ENCODE measurements at places on chromosomes 2 and 18. TPM values are rescaled to one million over a fixed set of nuclear protein-coding genes. Genes with fewer than 3 reads are reported as not detected.

GRCh38 chr2:44389895-44390294 lies 28.1 kb downstream of the CAMKMT start:
- no peak overlapping the region for H3K4me3 ChIP-seq
- peaks cover 20% of the 10 kb centered on the region for H3K4me1 ChIP-seq
- DNase-seq: no peak
- H3K36me3 ChIP-seq: peaks cover 6% of the 10 kb centered on the region

Gene COBLL1
- 0.36 TPM for total RNA-seq

Gene PCARE
- not detected for total RNA-seq

Gene LYG2
- total RNA-seq: not detected

DNA sequence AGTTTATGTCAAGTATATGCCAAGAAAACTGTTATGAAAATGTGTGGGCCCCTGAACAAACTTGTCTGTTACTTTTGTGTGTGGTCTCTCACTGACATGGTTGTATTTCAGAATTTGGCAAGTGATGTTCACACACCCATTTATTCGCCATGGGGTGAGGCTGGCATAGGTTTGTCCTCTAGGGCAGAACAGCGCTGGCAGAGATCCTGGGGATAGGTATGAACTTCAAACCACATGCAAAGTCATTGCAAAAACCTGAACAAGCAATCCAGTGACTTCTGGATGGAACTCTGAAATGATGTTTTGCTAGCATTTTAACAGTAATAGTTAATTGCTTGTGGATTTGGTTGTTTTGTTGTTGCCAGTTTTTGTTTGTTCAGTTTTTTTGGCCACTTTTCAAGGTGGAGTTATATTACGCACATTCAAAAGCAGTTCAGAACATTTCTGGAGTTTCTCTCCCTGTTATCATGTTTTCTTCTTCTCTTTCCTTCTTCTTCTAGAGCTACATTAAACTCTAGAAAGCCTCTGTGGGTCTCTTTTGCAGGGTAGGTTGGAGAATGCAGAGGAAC lies 78.5 kb downstream of the MDH1 start:
- H3K4me1 ChIP-seq: no peaks in the 10 kb centered on the region
- DNase-seq: no peak

Gene CRYGC
- not detected for total RNA-seq

- H3K27me3 ChIP-seq: no peaks in the 10 kb centered on the region
- H3K4me1 ChIP-seq: no peaks in the 10 kb centered on the region
- H3K36me3 ChIP-seq: no peaks in the 10 kb centered on the region
- no peak overlapping the region for H3K27ac ChIP-seq
- no peak for DNase-seq
These were observed 823.1 kb downstream of the EPHA4 start for GRCh38 chr2:220748875-220749479.

Gene C2orf80
- not detected for total RNA-seq

DNA sequence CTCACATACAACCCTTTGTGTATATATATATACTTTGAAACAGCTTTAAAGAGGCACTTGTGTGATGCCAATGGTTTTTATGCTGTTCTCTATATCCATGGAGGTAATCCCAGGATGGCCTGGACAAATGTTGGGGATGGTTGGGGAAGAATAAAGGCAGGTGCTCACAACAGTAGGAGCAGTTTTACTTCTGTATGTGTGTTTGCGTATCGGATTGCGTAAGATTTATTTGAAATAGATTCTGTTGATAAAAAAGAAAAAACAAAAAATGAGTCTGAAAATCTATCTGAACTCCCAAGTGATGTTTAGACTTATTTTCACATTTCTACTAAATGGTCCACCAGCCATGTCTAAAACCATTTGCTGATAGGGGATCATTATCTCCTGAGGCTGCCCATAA lies 29.3 kb downstream of the MRPL19 start:
- H3K4me1 ChIP-seq: peaks cover 7% of the 10 kb centered on the region
- no peak overlapping the region for H3K27ac ChIP-seq
- no peak for DNase-seq
- H3K36me3 ChIP-seq: peaks cover 35% of the 10 kb centered on the region
- no peaks in the 10 kb centered on the region for H3K27me3 ChIP-seq

DNA sequence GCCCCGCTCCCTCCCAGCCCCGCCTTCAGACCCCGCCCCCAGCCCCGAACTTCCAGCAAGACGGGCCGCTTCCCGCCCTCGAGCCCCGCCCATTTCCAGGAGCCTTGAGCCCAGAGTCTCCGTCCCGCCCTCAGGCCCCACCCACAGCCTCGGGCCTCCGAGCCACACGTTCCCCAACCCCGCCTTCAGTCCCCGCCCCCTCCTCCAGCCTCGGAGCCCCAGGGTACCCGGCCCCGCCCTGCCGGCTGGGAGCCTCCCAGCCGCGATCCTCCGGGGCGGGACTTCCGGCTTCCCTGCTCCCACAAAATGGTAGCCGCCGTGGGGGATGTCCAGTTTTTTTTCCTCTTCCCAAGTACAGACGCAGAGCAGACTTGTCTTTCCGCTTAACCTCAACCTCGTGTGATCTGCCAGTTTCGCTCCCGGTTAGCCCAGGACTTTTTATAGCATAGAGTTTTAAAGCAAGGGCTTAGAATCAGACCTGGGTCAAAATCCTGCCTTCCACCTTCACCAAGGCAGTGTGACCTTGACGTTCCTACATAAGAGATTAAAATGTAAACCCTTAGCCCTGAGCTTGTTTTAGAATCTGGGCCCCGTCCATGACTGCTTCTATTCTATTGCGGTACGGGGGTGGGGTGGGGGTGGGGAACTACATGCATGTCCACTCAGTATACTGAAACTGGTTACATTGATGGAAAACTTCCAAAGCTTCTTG lies 435 bp upstream of the GPR155 start:
- peaks cover 51% of the 10 kb centered on the region for H3K4me1 ChIP-seq
- H3K27me3 ChIP-seq: no peaks in the 10 kb centered on the region
- peak overlapping the region; percentile 92 for H3K27ac ChIP-seq
- DNase-seq: peak; percentile 100
- peak overlapping the region; percentile 95 for H3K4me3 ChIP-seq

DNA sequence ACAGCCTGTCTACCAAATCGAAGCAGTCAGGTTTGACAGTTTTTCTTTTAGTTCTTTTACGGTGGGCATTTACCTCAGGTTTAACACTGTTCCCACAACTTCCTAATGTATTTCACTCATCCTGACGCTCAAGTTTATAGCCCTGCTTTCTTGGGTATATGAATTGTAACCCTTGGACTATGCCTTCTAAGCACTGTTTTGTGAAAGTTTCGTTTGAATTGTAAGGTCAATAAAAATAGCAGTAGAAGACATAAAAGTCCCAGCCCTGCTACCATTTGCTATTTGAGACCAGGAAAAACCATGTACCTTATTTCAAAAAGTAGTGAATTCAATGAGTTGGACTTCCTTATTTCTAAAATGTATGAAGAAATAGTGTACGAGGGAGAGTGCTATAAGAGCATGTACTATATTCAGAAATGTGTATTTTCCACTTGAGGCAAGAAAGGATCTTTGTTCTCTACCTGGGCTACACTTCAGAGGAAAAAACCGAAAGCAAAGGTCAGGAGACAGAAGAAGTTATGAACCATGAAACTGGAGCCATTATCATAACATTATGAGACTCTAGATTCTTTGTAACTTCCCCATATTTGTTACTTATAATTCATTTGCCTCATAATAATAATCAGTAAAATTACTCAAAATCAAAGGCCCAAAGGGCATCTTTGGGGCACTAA lies 1.9 kb upstream of the ZC3H15 start:
- peaks cover 42% of the 10 kb centered on the region for H3K4me1 ChIP-seq
- H3K27me3 ChIP-seq: no peaks in the 10 kb centered on the region
- DNase-seq: no peak
- H3K27ac ChIP-seq: peak overlapping the region; percentile 49
- peaks cover 22% of the 10 kb centered on the region for H3K36me3 ChIP-seq

Gene LRRC30
- not detected for total RNA-seq

DNA sequence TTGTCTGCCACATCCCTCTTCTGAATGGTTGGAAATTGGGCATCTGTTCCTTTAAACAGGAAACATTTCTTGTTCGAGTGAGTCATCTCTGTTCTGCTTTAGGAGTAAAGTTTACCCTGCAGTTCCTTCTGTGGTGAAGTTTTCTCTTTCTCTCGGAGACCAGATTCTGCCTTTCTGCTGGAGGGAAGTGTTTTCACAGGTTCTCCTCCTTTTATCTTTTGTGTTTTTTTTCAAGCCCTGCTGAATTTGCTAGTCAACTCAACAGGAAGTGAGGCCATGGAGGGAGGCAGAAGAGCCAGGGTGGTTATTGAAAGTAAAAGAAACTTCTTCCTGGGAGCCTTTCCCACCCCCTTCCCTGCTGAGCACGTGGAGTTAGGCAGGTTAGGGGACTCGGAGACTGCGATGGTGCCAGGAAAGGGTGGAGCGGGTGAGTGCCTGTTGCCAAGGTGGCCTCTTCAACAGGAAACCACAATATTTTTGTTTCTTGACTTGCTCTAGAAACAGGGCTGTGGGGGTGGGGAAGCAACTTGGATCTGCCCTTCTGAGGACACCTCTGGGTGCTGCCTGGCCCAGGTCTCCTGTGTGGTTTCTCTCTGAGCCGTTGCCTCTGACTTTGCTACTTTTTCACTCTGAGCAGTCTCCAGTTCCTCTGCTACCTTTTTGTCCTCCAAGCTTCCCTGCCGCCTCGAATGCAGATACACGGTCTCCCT lies 2.2 kb upstream of the CASP8 start:
- peaks cover 74% of the 10 kb centered on the region for H3K4me1 ChIP-seq
- peaks cover 33% of the 10 kb centered on the region for H3K36me3 ChIP-seq
- no peaks in the 10 kb centered on the region for H3K27me3 ChIP-seq
- DNase-seq: peak; percentile 98
- peak overlapping the region; percentile 98 for H3K27ac ChIP-seq

- H3K27me3 ChIP-seq: no peaks in the 10 kb centered on the region
- no peak overlapping the region for H3K27ac ChIP-seq
- H3K36me3 ChIP-seq: peaks cover 5% of the 10 kb centered on the region
- H3K4me3 ChIP-seq: no peak overlapping the region
- peaks cover 11% of the 10 kb centered on the region for H3K4me1 ChIP-seq
These were observed 114.1 kb downstream of the EIPR1 start for GRCh38 chr2:3263487-3263886.

Data from activated CD8-positive, alpha-beta T cell treated with anti-CD3 and anti-CD28 coated beads for 36 hours (primary cell).